ENCODE measurements at places on chromosomes 7 and 10. TPM values are rescaled to one million over a fixed set of nuclear protein-coding genes. Genes with fewer than 3 reads are reported as not detected.

DNA sequence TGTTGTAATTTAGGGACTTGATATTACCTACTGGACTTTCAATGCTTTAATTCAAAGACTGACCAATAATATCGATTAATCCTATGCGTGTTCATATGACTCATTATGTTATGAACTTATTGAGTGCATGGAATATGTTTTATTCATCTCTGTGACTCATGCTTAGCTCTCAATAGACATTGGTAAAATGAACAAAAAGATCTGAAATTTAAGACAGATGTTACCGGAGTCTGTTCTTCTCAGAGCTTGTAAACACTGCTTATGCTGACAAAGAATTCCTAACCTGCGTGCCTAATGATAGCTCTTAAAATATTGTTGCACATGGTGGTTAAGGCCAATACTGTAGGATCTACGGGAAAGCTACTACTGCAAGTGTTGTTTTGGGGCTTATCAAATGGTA is 131.5 kb upstream of the ACBD5 start:
- DNase-seq, result no peak

- DNase-seq, result no peak
Measured at GRCh38 chr10:7960108-7960507, 94.4 kb upstream of the GATA3 start.

- no peak for DNase-seq
Measured at GRCh38 chr7:24701261-24702235, 55.7 kb downstream of the GSDME start.

DNA sequence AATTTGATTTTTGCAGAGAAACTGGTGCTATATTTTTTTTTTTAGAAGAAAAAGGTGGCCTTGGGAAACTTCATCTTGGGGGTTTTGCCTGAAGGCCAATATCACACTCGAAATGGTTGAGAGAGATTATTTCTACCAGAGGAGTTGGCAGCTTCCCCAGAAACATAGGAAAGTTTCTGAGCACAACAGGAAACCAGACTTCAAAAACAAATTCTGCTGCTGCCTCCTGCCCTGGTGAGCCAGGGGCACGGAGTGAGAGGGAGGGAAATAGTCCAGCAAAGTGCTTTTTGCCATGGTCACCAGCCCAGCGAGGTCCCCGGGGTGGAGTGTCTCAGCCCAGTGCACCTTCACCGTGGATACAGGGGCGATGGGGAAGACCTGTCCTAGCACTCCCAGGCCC is 61.1 kb downstream of the FOXI2 start:
- DNase-seq, result no peak

GRCh38 chr10:35420044-35420443 is 83.7 kb downstream of the CCNY start:
- no peak for DNase-seq

DNA sequence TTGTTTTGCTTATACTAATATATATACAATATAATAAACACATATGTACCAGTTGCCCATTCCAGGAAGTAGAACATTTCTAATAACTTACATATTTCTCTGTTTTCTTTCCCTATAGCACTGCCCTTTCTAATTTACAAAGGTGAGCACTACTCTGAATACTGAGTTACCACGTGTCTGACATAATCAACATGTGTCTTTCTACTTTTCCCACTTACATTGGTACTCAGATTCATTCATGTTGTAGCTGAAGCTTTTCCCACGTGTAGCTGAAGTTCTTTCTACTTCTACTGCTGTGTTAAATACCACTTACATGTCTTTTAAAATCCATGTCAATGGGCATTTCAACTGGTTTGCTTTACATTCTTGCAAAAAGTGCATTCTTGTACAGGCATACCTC is 317.3 kb downstream of the DGKB start:
- DNase-seq, result no peak

DNA sequence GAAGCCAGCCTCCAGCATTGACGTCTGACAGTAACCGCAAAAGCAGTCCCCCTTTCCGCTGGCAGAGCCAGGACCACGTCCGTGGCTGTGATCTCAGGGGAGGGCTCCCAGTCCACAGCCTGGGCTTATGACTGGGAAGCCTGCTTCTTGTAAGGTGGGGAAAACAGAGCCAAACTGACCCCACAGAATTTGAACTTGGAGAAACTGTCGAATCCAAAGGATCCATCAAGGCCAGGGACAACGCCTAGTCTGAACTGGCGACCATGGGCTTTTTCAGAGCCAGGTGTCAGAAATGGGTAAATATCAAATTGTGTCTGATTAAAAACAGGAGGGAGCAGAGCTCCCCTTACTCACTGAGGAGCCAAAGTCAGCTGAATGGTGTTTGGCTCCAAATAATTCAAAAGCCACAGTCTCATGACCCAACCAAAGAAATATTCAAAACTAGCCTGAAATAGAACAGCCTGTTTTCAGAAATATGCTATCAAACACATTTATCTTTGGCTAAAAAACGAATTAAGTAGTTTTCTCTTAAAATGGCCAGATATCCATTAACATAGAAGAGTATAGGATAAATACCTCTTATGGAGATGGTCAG is 751.4 kb upstream of the GALNT17 start:
- DNase-seq, result no peak

GRCh38 chr10:114096864-114097263 is 53.2 kb downstream of the ADRB1 start:
- no peak for DNase-seq

DNA sequence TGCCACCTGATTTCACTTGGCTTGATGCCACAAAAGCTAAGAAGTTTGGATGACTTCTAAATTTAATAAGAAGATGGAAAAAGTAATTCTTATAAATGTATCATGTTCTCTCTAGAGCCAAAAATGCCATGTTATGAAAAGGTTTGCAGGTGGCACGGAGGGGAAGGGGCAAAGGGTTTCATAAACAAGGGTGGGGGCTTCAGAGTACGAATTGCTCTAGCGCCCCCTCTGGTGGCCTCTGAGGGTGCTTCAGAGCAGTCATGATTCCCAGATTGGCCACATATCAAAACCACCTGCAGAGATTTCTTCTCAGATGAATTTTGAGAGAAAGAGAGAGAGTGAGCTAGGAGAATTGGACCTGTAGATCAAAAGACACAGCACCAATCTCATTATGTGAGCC is 208.6 kb upstream of the YAE1 start:
- no peak for DNase-seq

- DNase-seq, result no peak
Measured at GRCh38 chr7:137850972-137851945, 4.5 kb upstream of the DGKI start.

- no peak for DNase-seq
Measured at GRCh38 chr10:17787087-17787961, 21.8 kb upstream of the MRC1 start.

- no peak for DNase-seq
Measured at GRCh38 chr7:75993689-75994387, 557 bp downstream of the TMEM120A start.

- DNase-seq, result no peak
Measured at GRCh38 chr10:28679581-28680357, 2.4 kb downstream of the BAMBI start.

- DNase-seq, result no peak
Measured at GRCh38 chr7:96199421-96199820, 122.5 kb downstream of the SLC25A13 start.

DNA sequence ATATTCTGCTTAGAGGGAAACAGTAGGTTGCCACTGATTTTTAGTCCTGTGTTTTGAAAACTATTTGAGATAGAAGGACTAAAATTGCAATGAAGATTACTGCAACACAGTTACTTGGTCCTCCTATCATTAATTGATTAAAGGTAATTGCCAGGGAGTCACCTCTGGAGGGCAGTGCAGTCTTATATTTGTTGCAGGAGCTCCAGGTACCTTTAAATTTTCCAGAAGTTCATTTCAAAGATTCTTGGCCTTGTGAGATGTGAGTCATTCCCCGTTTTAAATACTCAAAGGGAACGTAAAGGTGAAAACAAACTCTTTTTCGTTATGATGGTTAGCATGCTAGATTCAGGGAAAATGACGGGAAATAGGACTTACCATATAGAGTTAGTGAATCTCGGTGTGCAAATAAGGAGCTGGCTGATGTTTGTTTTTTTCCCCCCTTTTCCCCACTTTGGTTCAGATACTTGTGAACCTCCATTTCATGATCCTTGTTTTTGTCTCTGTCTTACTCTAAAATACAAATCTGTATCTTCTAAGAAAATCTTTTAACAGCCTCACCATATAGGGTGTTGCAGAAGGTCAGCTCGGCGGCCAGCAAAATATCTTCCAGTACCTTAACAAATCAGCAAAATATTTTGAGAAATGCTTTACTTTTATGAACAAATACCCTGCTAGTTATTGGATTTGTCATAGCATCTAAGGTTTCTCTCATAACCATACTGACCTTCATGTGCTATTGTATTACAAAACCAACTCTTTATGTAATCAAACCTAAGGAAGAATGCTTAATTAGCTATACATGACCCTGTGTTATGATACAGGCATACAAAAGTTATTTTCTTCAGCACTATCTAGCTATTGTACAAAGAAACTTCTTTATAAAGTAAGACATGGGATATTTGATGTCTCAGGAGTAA is 143.0 kb upstream of the HDAC9 start:
- DNase-seq, result no peak

- no peak for DNase-seq
Measured at GRCh38 chr10:72134785-72135767, 46.7 kb upstream of the SPOCK2 start.

CRPPA gene
- polyA plus RNA-seq, result 3.9 TPM

GPR158 gene
- polyA plus RNA-seq, result 0.08 TPM

PRF1 gene
- 0.82 TPM for polyA plus RNA-seq

VDAC2 gene
- 339 TPM for polyA plus RNA-seq

FAM25C gene
- polyA plus RNA-seq, result not detected

CNPY1 gene
- 0.40 TPM for polyA plus RNA-seq

PDGFA gene
- polyA plus RNA-seq, result 31.9 TPM

SLC29A4 gene
- 37.6 TPM for polyA plus RNA-seq

C10orf143 gene
- 2.7 TPM for polyA plus RNA-seq
